LHCN-M2 (cell line): ENCODE measurements at places on chromosomes 16 and 17. TPM values are rescaled to one million over a fixed set of nuclear protein-coding genes. Genes with fewer than 3 reads are reported as not detected.

- no peak for DNase-seq
Observed at GRCh38 chr17:81556863-81557262, 4.7 kb upstream of the FAAP100 start.

GRCh38 chr17:30340801-30341356 lies 7.0 kb upstream of the TMIGD1 start:
- DNase-seq: no peak

- no peak for DNase-seq
Observed at GRCh38 chr16:81513204-81514040, 68.8 kb downstream of the CMIP start.

DNA sequence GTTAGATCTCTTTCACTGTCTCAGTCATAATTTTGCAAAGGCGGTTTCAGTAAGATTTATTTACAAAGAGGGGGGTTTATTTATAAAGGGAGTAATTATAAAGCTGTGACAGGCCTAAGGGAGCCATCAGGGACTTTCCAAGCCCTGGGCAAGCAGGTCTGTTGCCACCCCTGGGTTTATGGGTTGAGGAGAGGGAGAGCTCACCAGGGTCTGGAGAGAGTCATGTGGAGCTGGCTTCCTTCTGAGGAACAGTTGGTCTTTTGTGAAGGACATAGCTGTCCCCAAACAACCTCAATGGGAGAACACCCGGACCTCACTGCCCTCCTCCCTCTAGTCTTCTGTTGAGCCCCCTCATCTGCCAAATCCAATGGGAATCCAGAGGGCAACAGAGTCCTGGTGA lies 9.8 kb downstream of the ITGAM start:
- no peak for DNase-seq

The EPN3 gene
- total RNA-seq: 0.11 TPM in 1 of 2 replicates, not detected in the other

The NOL11 gene
- total RNA-seq: 55.0 and 59.5 TPM in 2 replicates

The CTRB2 gene
- not detected in 2 replicates for total RNA-seq

The BICDL2 gene
- total RNA-seq: not detected in 2 replicates
